Caki2 (cell line): ENCODE measurements at places on chromosomes 5 and 9.

GRCh38 chr5:42840842-42841567 is 29.3 kb upstream of the SELENOP start:
- no peak for DNase-seq

DNA sequence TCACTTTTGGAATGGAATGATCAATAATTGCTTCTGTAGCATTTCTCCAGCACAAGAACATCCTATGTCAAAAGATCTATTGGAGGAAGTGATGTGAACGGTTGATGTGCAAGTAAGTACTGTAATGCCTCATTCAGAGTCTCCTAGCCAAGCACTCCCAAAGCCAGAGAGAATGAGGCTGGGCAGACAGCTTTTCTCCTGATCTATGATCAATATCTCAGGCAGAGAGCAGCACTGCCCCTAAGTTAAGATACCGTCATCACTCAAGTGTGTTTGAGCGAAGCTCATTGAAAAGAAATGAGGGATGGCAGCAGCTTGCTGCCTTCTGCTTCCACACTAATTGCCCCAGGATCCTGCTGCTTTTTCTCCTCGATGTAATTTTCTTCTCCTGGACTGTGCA is 324.1 kb upstream of the GRAMD2B start:
- DNase-seq, result no peak

GRCh38 chr9:20619487-20620200 is 2.7 kb downstream of the MLLT3 start:
- peak; percentile 79 for DNase-seq

DNA sequence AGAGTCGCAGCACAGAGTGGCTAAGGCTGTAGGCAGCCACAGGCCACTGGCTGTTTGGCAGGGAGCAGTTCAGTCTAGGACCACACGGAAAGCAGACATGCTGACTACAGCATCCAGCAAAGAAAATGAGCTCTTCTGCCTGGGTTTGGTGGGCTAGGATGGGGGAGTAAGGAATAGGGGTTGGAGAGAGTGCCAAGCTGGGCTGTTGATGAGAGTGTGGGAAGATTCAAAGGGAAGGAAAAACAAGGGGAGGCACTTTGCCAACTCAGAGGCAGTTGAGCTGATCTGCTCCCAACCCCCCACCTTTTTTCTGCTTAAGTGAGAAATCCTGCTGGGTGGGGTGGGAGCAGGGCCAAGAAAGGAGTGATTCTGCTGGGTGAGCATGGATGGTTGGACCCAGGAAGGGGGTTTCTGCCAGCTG is 35.9 kb downstream of the SVEP1 start:
- DNase-seq, result peak; percentile 30

DNA sequence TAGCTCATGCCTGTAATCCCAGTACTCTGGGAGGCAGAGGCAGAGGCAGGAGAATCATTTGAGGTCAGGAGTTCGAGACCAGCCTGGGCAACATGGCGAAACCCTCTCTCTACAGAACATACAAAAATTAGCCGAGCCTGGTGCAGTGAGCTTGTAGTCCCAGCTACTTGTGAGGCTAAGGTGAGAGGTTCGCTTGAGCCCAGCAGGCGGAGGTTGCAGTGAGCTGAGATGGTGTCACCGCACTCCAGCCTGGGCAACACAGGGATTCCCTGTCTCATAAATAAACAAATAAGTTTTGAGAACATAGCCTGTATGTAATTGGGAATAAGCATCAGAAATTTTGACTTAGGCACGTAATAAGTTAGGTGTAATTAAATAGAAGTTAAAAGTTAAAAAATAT is 971.7 kb upstream of the COX7C start:
- DNase-seq, result no peak

DNA sequence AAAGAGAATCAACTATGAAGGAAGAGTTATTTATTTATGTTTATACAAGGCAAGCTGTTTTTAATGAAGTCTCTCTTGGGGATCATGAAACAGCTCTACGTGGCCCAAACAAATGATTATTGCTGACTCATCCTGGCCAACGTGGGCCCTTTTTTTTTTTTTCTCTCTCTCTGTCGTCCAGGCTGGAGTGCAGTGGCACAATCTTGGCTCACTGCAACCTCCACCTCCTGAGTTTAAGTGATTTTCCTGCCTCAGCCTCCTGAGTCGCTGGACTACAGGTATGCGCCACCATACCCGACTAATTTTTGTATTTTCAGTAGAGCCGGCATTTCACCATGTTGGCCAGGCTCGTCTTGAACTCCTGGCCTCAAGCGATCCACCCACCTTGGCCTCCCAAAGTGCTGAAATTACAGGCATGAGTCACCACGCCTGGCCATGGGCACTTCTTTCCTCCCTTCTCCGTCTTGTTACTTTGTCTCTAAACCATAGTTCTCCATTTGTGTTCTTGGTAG is 98.3 kb downstream of the BASP1 start:
- DNase-seq, result no peak

- no peak for DNase-seq
Measured at GRCh38 chr9:7479300-7479699, 320.3 kb downstream of the DMAC1 start.
